Myometrial cell (primary cell): ENCODE measurements at places on chromosomes 5 and 9. TPM values are rescaled to one million over a fixed set of nuclear protein-coding genes. Genes with fewer than 3 reads are reported as not detected.

SPATA31C1 gene
- total RNA-seq, result not detected in 2 replicates

FAM81B gene
- not detected in 2 replicates for total RNA-seq

TMEFF1 gene
- total RNA-seq, result under 0.01 TPM in 2 replicates

GPR21 gene
- not detected in 2 replicates for total RNA-seq

SARDH gene
- total RNA-seq, result 5.3 and 5.5 TPM in 2 replicates

FRMPD1 gene
- total RNA-seq, result under 0.01 TPM in 2 replicates

GRXCR2 gene
- not detected in 2 replicates for total RNA-seq

FGF1 gene
- total RNA-seq, result 0.29 and 1.8 TPM in 2 replicates

SHISAL2B gene
- not detected in 2 replicates for total RNA-seq

LCN12 gene
- total RNA-seq, result not detected in 2 replicates

GPR151 gene
- total RNA-seq, result not detected in 2 replicates

CMBL gene
- 8.6 and 10.3 TPM in 2 replicates for total RNA-seq

IL5 gene
- total RNA-seq, result not detected in 2 replicates

ARL10 gene
- total RNA-seq, result 2.0 and 3.4 TPM in 2 replicates

FBP2 gene
- 0.29 TPM in 1 of 2 replicates, not detected in the other for total RNA-seq

PCDHGA8 gene
- 0.71 and 0.86 TPM in 2 replicates for total RNA-seq

IFNA2 gene
- not detected in 2 replicates for total RNA-seq
